ENCODE measurements at places on chromosomes 11 and 22.

DNA sequence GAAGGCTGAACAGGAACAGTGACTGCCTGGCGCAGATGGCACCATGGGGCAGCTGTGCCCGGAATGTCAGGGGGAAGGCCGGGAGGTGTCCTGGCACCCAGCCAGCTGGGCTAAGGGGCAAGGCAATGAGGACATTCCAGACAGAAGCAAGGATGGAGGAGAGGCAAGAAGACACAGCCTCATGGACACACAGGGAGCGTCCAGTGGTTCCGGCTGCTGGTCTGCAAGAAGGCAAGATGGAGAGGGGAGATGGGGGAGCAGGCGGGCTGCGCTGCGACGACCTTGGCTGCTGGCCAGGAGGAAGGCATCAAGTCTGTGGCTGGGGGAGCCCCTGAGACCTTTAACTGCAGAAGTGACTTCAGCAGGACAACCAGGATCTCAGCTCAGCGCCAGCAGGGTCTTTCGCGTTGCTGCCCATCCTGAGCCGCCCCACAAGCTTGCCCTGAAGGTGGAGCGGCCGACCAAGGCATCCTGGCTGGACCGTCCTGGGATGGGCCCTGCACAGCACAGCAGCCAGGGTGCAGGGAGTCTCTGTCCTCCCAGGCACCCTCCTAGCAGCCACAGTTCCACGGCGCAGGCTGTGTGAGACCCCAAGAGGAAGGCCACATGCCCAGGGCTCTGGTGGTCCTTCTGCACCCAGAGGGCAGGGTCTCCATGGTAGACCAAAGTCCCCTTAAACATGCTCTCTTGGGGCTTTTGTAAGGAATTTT, 531.7 kb downstream of the BRD1 start:
- no peak for DNase-seq

DNA sequence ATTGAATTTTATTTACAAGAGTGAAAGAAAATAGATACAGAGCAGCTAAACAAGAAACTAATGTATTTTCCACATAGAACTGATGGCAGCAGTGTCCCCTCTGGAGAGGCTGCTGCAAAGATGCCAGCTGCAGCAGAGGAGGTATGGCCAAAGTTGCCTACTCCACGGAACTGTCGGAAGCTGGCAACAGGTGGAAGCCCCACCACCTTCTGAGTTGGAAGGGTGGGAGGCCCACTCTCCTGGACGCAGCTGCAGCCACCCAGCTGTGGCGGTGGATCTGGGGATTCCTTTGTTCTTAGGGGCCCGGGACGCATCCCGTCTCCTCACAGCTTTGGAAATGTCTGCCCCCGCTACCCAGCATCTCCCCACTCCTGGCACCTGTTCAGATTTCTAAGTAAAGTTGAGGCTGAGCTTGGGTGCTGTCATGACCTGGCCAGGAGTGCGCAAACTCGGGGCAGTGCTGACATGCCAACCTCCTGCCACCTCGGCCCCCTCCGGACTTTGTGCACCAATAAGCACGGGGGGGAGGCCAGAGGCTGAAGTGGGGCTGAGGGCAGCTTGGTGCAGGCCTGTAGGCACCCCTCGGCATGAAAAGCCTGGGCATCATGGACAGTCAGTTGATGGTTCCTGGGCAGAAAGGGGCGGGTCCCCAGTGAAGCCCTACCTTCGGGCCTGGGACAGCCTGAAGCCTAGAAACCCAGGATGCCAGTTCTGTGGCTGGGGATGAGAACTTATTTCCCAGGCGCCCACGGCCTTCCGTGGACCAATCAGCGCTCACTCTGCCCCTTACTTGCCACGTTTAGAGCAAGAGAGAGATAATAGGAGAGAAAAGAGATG, 1071.4 kb downstream of the JRKL start:
- no peak for DNase-seq

- peak; percentile 56 for DNase-seq
These were observed 17.2 kb downstream of the LRP4 start for GRCh38 chr11:46901156-46901555.

- no peak for DNase-seq
These were observed 43.3 kb downstream of the WT1 start for GRCh38 chr11:32391956-32392553.

DNA sequence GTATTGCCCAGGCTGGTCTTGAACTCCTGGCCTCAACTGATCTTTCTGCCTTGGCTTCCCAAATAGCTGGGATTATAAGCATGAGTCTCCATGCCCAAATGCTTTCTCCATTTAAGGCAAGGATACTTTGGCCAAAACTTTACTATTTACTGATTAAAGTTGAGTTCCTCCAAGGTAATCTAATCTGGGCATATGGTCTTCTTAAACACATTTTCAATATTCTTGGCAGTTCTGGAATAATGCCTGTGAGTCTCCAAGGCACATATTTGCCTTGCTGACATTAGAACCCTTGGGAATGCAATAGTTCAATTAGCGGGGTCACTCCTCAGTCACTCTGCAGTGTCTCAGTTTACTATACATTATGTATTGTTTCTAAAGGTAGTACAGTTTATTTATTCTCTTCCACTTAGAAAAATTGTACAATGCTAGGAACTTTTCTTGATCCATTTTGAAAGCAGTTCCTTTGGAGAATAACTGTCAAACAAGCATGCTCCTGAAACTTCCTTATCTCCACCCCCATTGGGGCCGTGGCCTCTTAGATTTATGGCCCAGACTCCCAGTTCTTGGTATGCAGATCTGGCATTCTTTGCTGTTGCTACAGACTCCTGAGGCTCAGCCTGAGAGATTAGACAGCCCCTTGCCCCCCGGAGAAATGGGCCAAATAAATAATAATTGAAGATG, 13.1 kb upstream of the RAB38 start:
- DNase-seq, result no peak

- no peak for DNase-seq
These were observed 53.7 kb downstream of the ARHGEF12 start for GRCh38 chr11:120389693-120390584.

- DNase-seq, result peak; percentile 66
These were observed 270.5 kb upstream of the SORL1-AS1 start for GRCh38 chr11:121723246-121723741.

DNA sequence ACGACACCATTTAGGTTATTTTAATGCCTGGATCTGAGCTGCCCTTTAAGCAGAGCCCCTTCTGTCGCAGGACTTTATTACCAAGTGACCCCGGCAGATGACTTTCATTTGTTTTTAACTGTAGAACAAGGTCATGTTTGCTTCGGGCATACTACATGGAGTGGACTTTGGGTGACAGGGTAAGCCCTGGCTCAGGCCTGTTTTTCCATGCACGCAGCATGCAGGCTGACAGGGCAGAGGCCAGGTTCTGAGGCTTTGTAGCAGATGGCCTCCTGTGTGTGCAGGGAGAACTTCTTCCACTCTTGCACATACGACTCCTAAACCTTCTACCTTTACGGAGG, 50.5 kb downstream of the SNX19 start:
- no peak for DNase-seq

DNA sequence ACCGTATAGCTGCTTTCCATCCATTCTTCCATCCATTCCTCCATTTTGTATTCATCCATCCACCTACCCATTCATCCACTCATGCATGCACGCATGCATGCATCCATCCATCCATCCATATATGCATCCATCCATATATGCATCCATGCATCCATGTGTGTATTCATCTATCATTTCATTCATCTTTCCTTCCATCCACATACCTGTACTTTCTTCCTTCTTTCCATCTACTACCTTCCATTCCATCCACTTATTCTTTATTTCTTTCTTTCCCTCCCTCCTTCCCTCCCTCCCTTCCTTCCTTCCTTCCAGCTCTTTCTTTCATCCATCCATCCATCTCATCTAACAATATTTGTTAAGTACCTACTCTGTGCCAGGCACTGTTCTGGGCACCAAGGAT, 19.9 kb downstream of the KIAA1671 start:
- no peak for DNase-seq

DNA sequence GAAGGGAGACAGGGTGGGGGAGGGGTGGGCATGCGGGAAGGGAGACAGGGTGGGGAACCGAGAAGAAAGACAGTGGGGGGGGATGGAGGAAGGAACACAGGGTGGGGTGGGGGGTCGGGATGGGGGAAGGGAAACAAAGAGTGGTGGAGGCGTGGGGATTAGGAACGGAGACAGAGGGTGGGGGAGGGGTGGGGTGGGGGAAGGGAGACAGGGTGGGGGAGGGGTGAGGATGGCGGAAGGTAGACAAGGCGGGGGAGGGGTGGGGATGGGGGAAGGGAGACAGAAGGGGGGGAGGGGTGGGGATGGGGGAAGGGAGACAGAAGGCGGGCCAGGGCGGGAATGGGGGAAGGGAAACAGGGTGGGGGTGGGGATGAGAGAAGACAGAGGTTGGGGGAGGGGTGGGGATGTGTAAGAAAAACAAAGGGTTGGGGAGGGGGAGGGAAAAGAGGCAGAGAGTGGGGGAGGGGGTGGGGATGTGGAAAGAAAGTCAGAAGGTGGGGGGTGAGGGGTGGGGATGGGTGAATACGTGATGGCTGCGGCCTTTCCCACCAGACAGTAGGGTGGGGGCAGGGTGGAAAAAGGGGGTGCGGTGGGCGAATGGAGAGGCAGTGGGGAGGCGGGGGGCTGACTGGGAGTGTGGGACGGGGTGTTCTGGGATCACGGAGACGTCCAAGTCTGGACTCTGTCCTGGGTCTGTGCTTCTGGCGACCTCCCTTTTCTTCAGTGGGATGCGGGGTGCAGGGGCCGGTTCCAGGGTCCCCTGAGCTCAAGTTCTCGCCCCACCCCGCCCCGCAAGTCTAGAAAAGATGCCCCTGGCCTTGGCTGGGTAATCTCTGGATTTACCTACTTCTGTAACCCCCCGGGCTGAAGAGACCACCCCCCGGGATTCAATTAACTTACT, 744 bp downstream of the PRAME start:
- DNase-seq, result no peak

GRCh38 chr22:46280999-46281623, 13.3 kb downstream of the TTC38 start:
- DNase-seq, result peak; percentile 88

GRCh38 chr11:99098751-99099150, 78.0 kb downstream of the CNTN5 start:
- DNase-seq, result no peak

DNA sequence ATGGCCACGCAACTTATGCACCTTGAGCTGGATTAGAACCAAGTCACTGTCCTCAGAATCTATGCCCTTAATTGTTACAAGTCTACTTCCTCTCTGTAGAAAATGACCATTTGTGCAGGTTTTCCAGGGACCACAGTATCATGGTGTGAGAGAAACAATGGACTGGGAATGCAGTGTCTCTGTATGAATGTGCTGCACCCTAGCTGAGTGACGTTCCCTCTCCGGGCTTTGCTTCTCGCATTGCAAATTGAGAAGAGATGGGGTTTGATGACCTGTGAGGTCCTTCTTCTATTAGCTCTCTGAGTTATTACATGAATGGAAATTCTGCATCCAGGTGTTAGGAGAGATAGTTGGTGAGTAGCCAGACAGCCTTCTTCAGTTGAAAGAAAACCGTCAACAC, 1052.3 kb downstream of the NTM start:
- no peak for DNase-seq

- DNase-seq, result no peak
These were observed 95.6 kb downstream of the PHF21B start for GRCh38 chr22:44914026-44914721.

DNA sequence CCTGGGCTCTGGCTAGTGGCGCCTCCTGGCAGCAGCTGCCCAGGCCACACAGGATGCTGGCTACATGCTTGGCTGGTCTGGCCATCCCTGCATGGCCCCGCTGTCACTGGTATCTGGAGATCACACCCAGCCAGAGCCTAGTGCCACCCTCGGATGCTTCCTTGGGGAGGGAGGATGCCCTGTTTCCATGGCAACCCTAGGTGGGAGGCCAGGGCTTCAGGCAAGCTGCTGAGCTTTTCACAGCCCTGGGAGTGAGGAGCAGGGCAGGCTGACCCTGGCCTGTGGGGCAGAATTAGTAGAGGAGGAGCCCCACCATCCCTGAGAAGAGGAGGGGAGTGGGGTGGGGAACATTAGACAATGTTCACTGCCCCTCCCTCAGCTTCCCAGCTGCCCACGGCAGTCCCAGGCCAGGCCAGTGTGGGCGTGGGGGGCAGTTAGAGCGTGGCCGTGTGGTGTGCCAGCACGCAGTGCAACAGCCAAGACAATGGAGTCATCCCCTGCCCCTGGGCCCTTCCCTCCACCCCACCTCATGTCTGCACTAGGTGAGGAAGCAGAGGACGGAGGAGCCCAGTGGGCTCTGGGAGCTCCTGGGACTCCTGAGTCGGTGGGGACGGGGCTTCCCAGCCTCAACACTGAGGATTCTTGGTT, 50.4 kb downstream of the PARVB start:
- no peak for DNase-seq

- no peak for DNase-seq
These were observed 8.8 kb downstream of the LRRC55 start for GRCh38 chr11:57190548-57190947.

- DNase-seq, result peak; percentile 65
These were observed 85.1 kb downstream of the TRIM44 start for GRCh38 chr11:35747668-35748067.

- DNase-seq, result no peak
These were observed 84.1 kb downstream of the SLC1A2 start for GRCh38 chr11:35335226-35335625.

DNA sequence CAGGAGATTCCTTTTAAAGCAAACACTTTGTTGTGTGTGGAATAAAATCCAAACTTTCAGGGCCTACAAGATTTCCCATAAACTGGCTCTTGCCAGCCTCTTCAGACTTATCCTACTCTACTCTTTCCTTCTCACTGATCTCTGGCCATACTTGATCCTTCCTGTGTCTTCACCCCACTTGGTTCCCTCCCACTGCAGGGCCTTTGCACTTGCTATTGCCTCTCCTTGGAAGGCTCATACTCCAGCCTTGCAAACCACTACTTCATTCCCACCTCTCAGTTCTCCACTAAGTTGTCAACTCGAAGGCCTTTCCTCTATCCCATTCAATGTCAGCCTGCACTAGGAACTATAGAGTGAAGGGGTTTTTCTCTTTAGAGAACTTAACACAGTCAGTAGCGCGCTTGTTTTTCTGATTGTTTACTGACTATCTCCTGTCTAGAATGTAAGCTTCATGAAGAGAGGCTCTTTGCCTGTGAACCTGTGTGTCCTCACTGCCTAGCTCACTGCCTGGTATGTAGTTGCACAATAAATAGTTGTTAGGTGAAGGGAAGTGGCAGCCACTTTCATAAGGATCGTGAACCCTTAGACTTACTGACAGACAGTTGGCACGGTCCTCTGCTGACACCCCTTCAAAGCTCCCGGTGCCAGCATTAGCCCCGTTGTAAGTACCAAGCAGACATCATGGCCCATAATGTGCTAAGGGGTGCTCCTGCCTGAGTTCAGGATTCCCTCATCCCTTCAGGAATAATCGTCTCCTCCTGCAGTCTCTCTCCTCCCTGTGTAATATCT, 833 bp upstream of the ME3 start:
- DNase-seq, result no peak

GRCh38 chr22:48105259-48105658, 1342.8 kb downstream of the TBC1D22A start:
- no peak for DNase-seq

GRCh38 chr22:33477120-33478111, 419.2 kb upstream of the SYN3 start:
- DNase-seq, result no peak

GRCh38 chr11:119167933-119168332, 592 bp upstream of the NLRX1 start:
- DNase-seq, result no peak

GRCh38 chr22:45112136-45112879, 51.4 kb upstream of the NUP50 start:
- DNase-seq, result no peak

- DNase-seq, result no peak
These were observed 53.8 kb downstream of the DENND5A start for GRCh38 chr11:9211322-9211721.

GRCh38 chr11:60169264-60169915, 13.5 kb downstream of the MS4A6A start:
- peak; percentile 48 for DNase-seq

- DNase-seq, result no peak
These were observed 25.1 kb upstream of the SMIM38 start for GRCh38 chr11:69130654-69131053.

Data from pons (tissue), 1 donor.